NCI-H748 treated with DMSO at 0.1 percent for 48 hours (cell line): ENCODE measurements at places on chromosomes 4 and X.

DNA sequence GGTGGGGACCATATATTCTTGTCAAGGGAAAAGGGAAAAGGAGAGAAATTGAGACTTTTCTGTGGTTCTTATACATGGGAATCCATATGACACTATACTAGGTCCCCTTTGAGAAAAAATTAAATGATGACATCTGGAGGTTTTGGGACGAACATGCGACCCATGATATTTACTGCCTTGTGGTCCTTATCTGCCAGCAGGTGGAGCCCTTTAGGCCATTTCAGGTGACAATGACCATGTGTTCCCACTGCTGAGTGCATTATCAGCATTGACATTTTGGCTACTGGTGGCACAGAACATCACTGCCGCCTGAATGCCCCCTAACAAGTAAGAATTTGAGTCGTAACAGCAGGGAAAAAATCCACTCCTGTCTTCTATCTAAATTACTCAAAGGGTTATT lies 843.4 kb downstream of the FSTL5 start:
- DNase-seq = peak; percentile 3

- DNase-seq = no peak
These were observed 229.1 kb downstream of the PALLD start for GRCh38 chr4:168725930-168726329.

DNA sequence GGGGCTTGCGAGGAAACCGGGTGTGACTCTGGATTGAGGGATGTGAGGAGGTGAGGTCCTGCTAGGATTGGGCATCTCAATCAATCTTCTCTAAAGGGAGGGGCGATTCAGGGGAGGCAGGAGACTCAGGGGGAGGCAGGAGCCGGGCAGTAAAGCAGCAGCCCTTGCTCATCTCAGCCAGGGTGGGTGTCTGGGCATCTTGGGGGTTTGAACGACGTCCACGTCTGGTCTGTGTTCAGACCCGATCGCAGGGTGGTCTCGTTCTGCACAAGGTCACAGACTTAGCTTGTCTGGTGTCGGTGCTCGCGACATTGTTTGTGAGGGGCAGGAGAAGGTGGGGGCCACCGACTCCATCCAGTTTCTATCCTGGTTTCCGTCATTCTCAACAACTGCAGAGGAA lies 231.3 kb upstream of the PSAPL1 start:
- no peak for DNase-seq

DNA sequence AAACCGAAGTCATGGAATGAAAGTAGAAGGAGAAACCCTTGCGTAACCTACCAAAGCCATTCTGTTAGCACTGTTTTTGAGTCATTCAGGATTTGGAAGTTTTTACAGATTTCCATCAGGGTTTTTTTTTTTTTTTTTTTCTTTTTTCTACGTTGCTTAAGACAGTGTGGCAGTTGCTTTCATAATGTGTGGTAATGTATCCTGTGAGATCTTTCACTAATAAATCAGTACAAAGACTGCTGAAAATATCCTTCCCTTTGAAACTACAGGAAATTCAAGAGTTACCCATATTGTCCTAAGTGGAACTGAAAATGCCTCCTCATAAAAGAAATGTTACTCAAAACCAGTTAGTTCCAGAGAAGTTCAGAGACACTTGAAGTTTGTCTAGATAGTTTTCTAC lies 137.8 kb downstream of the RAPGEF2 start:
- DNase-seq = no peak

GRCh38 chr4:170089668-170090351 lies at the start of gene AADAT:
Gene AADAT, minus strand, starts transcription at chr4:170089956. Its CDS starts 266 bp downstream, at chr4:170089690.
- DNase-seq = peak; percentile 42

DNA sequence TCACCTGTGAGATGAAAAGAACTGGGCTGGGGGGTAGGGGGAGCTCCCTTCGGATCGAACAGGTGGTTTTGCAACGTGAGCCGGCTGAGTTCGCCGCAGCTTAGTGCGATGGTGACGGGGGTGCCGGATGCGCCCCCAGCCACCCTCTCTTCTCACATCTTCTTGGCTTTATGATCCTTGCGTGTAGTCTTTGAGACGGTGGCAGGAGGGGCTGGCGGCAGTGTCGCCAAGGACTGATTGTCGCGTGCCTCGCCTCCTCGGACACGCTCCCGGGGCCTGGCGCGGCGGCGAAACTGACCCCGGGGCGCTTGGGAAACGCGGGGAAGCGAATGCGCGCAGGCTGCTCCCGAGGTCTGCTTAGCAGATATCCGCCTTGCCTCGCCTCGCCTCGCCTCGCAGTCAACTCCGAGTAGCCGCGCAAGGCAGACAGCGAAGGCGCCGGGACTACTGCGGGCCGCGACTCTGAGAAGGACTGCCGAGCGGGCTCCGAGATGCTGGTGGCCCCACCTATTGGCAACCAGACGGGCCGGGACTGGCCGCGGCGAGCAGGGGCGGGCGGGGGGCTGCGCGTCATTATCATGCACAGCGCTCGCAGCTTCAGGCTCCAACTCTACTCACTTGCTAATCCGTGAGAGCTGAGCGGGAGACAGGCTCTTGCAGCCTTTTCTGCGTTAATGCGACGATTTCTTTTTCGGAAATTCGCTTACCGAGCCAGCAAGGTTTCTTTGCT lies 1.5 kb downstream of the GRID2 start:
- DNase-seq = peak; percentile 55

DNA sequence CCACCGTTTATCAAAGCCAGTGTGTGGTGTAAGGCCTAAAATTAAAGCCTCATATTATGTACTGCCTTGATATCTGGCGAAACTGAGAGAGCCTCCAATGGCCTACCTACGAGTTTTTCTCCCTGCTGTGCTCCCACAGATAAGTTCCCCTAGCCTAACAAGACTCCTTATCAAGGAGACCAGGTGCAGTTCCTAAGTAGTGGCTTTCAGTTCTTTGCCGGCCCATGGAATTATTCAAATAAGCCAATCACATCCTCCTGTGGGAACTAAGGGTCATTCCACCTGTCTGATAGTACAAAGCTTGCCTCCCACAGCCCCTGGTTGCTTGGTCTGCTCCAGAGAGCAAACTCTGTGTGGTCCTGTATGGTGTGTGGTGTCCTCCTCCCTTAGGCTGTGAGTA lies 99.8 kb upstream of the TEX13C start:
- no peak for DNase-seq

DNA sequence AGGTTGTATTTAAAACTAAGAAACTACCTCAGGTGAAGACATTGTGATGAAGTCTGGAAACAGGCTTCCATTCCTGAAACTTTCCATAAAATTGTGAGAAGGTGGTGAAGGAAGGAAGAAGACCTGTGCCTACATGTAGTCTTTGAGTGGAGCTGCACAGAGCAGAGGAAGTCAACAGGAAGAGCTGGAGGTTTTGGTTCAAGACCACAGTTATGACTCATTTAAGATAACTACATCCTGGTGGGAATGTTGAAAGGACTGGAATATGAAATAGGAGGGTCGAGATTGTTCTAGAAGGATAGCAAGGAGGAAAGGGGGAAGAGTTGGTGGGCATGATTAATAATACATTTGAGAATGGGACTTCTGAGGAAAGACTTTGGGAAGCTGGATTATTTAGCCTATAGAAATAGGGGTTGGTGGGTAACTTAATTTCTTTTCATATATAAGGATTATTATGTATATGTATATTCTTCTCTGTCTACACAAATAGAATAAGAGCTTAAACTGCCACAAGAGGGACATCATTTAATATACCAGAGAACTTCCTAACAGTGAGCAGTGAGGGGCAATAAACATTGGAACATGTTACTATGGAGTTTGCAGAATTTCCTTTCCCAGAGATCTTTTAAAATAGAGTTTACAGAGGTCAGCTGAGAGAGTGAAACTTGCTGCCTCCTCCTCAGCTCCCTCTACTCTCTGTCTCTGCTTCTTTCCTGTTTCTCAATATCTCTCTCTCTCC lies 23.5 kb downstream of the AWAT2 start:
- DNase-seq = no peak

DNA sequence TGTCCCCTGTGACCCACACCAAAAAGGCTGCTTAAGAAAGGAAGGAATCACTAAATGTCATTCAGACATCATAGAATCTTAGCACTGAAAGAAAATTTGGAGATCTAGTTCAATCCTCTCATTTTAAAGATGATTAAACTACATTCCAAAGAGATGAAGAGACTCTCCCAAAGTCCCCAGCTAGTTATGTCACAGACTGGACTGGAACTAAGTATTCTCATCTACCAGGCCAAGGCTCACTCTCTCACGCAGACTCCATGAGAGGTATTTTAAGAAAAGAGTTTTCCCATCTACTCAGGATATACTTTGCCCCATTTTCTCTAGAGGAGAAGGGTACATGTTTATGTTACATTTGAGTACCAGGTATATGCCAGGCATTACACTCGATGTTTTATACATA lies 6.9 kb downstream of the FABP2 start:
- DNase-seq = no peak

GRCh38 chr4:61301271-61301670 lies 101.1 kb downstream of the ADGRL3 start:
- peak; percentile 23 for DNase-seq

- no peak for DNase-seq
These were observed 10.2 kb upstream of the RENBP start for GRCh38 chrX:153954558-153955227.

DNA sequence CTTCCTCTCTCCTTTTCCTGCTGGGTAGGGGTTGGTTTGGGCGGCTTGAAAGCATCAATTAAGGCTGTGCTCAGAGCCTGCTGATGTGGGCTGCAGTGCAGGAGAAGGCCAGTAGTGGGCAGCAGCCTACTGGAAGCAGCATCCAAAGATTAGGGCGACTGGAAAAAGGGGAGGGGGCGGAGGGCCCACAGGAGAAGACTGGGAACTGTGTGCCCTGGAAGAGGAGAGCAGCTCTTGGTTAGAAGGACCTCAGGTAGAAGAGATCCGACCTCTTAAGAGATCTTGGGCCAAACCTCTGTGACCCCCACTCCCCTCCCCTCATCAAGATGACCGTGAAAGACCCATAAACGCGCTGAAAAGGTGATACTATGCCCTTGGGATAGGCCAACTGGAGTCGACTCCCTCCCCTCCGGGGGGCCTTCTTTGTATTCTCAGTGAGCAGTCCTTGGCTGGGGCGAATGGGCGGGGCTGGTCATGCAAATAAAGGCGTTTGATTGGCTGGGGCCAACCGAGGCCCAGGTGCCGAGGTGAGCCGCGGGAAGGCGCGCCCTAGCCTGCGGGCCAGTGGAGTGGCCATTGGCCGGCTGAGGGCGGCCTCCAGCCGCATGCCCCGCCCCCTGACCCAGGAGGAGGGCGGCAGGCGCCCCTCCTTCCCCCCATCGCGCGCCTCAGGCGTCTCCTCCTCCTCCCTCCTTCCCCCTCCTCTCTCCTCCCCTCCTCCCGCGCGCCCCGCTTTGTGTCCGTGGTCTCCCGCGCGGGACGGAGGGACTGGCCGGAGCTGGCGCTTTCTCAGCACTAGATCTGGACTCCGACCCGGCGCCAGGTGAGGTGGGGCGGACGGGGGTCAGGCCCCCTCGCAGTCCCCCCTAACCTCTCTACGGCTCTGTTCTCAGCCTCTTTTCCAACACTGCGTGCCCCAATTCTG lies 10.1 kb downstream of the DLG3 start:
- DNase-seq = peak; percentile 85

GRCh38 chr4:38987491-38987890 lies 44.7 kb downstream of the TMEM156 start:
- no peak for DNase-seq

DNA sequence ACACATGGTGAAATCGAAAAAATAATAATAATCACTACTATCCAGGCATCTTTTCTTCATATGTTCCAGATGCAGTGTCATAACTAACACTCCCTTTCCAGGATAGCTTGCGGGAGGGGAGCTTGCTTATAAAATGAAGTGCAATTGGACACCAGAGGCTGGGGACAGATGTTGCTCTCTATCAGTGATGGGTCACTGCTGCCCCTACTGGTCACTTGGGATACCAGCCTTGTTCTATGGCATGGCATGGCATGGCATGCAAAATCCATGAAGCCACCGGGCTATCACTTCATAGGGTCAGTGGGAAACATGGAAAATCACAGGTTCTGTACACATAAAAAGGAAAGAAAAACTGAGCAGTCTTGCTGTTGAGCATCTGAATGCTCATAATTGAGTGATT lies 168.1 kb downstream of the GLRA2 start:
- DNase-seq = peak; percentile 2

DNA sequence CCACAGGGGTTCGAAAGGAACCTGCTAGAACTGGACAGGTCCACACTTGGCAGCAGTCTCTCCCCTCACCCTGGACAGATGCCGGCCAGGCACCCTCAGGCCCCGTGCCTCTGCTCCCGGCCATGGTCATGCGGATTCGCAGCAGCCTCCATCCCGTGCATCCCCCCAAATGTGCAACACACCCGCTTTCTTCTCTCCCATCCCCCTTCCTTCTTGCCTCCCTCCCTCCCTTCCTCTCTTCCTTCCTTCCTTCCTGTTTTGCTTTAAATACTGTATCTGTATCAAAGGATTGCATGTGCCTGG lies 35.0 kb upstream of the HMX1 start:
- DNase-seq = no peak

DNA sequence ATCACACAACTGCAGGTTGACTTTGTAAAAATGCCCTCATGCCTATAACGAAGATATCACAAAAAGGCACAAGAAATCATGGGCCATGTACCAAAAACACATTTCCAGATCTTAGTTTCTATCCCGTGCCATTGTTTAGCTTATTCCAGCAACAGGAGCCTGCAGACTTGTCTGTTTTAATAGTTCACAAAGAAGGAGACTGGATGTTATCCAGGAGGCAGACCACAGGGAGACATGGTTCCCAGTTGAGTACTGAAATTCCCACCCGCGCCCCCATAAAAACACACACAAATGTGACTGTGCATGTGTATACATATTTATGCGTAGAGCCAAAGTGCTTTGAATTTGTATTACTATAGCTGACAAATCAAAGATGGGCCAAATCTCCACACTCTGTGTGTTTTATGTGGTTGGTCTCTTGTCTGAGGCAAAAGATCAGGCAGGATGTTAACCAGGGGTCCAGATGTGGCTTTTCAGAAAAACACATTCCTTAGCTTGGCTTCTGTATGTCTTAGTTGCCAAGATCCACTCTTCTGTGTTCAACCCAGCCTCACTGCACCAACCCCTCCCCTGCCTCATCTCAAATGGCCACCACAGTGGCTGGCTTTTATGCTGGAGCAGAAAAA lies 469.2 kb upstream of the DIPK2B start:
- no peak for DNase-seq

DNA sequence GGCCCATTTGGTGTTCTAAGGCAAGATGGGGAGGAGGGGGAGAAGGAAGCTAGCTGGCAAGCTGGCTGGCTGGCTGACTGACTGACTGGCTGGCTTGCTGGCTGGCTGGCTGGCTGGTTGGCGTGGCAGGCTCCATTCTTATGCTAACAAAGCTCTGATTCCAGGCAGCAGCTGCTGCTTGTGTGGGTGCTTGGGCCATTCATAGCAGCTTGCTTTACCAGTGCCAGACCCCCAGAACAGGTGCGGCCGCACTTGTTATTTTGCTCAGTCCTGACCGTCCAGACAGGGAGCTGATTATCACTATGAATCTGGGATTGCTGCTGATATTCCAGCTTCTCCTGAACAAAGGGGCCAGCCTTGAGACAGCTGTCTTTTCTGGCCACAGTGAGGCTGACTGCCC lies 131.2 kb upstream of the PAK3 start:
- DNase-seq = peak; percentile 13

- no peak for DNase-seq
These were observed 46.6 kb upstream of the FAM47C start for GRCh38 chrX:36961590-36961989.
